ENCODE measurements at places on chromosomes 11 and 22.
A peak's percentile ranks its signal among the peaks of the same experiment; 100 is the strongest.

- no peak for ATAC-seq
Measured at GRCh38 chr22:44571566-44572413, 73.8 kb upstream of the RTL6 start.

DNA sequence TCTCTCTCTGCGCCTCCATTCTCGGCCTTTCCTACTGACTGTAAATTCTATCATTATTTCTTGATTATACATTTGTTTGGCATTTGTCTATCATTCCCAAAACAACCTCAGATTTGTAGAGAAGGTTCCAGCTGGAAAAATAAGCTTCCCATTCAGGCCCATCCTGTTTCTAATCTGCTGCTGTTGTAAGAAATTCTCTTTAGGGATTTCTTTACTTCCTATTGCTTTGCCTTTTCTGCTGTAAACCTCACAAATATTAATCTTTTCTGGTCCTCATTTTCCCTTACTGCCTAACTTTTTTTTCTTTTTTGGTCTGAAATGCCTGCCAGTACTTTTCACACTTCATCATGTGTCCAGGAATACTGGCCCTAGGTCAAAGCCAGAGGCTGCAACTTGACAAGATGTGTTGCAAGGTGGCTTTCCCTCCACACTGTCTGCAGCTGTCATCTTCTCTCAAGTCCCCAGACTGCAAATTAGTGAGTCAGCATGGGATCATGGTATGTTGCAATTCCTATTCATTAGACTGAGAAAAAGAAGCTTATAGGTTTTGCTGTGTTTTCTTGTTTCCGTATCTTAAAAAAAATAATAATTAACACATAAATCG lies 858.7 kb upstream of the CHORDC1 start:
- no peak for ATAC-seq

DNA sequence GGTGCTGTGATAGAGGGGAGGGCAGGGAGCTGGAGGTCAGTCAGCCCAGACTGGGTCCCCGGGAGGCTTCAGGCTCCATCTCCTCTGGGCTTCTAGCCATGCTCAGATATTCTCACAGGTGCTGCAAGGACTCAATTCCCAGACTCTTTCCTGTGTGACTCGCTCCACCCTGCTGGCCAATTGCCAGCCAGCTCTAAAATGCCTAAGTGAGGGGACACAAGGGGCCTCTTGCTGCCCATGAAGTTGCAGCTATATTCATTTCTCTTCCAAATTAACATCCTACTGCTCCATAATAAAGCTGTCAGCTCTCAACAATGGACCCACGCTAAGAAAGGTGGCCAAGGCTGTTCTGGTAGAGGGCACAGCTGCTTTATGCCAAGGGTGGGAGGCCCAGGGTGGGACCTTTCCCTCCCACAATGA lies 101.5 kb downstream of the PLEKHA7 start:
- ATAC-seq = no peak

- ATAC-seq = no peak
Measured at GRCh38 chr11:115501893-115502589, 2.2 kb downstream of the CADM1 start.

DNA sequence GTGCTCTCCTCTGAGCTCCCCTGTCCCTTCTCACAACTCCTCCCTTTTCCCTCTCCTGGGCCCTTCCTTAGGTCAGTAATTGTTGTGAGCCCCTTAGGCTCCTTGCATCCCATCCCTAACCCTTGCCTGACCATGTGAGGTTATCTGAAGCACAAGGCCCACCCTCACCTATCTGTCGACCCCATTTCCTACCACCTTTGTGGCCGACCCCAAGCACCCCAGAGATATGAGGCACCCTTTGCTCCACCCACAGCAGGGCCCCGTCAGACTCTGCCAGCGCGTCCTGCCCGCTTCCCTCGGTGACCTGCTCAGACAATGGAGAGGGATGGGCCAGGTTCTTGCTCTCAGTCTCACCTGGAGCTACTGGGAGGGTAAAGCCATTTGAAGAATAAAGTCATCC lies 1.3 kb downstream of the GNG3 start:
- ATAC-seq = peak; percentile 47

DNA sequence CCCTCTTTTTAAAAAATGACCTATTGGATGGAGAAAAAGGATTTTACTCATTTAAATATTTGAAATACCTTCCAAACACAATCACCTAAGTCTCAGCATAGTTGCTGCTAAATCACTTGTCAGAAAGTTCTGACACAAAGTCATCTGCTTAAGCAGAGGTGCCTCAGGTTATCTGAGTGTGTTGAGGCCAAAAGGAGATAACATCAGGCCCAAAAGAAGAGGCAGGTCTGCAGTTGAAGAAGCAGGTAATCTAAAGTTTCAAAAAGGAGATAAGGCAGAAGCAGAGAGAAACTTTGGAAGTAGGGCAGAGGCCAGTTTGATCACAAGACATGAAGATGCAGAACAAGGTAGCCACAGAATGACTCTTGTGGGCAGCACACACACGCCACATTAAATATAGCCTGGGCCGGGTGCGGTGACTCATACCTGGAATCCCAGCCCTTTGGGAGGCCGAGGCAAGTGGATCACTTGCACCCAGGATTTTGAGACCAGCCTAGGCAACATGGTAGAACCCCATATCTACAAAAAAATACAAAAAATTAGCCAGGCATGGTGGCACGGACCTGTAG lies 175.7 kb upstream of the API5 start:
- no peak for ATAC-seq

DNA sequence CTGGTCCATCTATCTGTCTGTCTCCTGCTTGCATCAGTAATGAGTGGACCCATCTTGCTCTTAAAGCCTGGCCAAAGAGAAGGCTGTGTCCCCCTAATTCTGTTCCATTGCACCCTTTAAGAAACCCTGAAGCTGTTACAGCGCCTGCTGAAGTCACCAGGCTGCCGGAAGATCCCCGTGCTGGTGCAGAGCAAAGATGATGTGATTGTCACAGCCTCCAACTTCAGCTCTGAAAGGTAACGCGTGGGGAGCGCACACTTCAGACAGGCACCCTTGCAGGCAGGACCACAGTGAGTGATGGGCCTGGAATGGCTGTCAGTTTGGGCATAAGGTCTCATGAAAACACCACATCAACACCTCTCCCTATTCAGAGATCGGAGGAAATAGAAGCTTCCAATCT lies 18.4 kb downstream of the GTPBP1 start:
- ATAC-seq = no peak

DNA sequence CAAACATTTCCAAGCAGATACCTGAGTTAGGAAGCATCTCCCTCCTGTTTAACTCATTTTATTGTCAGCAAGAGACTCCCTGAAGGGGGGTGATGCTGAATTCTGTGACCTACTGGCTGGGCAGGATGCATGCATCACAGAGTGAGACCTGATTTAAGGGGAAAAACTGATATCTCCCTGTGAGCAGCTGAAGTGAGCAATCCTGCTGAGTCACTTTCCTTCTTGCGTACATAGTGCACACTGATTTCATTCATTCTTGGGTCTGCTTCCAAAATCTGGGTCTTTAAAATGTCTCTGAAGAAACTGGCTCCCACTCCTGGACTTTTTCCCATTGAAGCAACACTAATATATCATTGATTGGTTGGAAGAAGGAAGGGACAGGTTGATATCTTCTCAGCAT lies 23.3 kb downstream of the P4HA3 start:
- ATAC-seq = no peak

- no peak for ATAC-seq
Measured at GRCh38 chr22:38871360-38872171, 450 bp downstream of the CBX6 start.

All from esophagus mucosa (tissue), 1 donor.